OCI-M1 (cell line): ENCODE measurements at places on chromosomes 1 and 21.

- no peak for DNase-seq
Observed at GRCh38 chr1:117049857-117050256, 10.3 kb upstream of the TTF2 start.

DNA sequence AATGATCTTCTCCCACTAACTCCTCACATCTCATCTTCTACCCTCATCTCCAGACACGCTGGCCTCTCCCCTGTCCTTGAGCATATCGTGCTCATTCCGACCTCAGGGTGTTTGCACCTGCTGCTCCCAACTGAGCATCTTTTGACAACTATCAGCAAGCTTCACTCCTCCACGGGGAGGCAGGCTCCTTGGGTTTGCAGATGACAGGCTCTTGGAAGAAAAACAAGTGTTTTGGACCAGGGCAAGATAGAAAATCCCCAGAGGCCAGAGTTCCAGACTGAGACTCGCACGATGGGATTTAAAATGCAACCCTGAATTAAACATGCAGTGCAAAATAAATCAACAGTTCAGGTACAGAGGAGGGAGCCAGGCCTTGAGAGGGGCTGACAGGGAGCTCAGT is 246.7 kb downstream of the PTPRU start:
- DNase-seq: no peak

GRCh38 chr1:117339866-117340700 is 27.2 kb upstream of the MAN1A2 start:
- peak; percentile 89 for DNase-seq

GRCh38 chr1:248918131-248918530 is 12.1 kb downstream of the PGBD2 start:
- no peak for DNase-seq

GRCh38 chr1:181141431-181141910 is 53.0 kb downstream of the IER5 start:
- peak; percentile 72 for DNase-seq

- DNase-seq: no peak
Observed at GRCh38 chr1:17973694-17974093, 133.9 kb upstream of the IGSF21 start.

- no peak for DNase-seq
Observed at GRCh38 chr1:40411294-40411693, 37.8 kb downstream of the SMAP2 start.

DNA sequence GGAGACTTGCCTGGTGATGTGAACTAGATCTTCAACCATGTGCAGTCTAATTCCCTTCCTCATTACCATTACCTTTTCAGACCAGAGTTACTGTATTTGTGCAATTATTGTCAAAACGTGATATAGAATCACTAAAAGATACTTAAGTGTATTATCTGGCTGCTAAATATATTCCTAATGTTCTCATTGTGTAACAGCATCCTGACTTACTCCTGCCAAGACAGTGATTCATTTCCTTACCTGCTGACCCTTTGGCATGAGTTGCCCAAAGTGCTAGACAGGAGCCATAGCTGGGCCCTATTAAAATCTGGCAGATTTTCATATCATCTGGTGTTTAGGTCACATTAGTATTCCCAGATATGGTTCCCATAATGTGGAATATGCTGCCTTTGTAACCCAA is 598.3 kb upstream of the CAMK1G start:
- DNase-seq: no peak

- no peak for DNase-seq
Observed at GRCh38 chr1:61318319-61319125, 236.2 kb downstream of the NFIA start.
